BJ (cell line): ENCODE measurements at places on chromosomes 6 and 20. TPM values are rescaled to one million over a fixed set of nuclear protein-coding genes. Genes with fewer than 3 reads are reported as not detected.

GRCh38 chr6:77017537-77017936 is 445.8 kb downstream of the HTR1B start:
- DNase-seq = no peak

DNA sequence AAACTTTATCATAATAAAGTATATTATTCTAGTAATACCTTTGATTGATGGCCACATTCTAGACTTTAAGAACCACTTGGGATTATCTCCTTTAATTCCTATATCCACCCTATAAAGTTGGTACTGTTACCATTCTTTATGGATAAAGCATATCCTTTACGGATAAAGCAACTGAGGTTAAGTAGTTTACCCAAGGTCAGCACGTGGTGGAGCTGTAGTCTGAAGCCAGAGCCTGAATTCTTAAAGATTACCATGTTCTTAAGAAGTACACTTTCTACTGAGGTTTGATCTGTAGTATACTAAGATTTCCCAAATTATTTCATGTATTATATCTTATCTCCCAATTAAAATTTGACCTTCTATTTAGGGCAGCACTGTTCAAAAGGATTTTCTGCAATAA is 3.0 kb upstream of the NCOA7 start:
- DNase-seq = no peak

DNA sequence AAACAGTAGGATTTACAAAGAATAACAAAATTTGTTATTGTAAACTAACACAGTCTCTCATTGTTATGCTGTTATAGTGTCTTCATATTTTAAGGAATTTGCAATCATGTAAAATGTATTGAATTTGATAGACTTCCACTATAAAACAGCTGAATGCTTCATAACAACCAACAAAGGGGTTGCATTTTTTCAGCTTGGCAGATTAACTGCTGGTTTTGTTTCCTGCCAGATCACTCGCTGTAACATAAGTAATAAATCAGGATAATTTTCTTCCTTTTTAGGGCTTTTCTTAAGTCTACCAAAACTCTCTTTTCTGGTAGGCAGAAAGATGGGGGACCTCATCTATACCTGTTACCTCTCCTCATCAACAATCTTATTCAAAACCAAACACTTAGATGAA is 169.8 kb downstream of the SAMD5 start:
- no peak for DNase-seq

- DNase-seq = no peak
Observed at GRCh38 chr6:116512111-116512559, 696 bp downstream of the CALHM5 start.

GRCh38 chr6:34546551-34547321 is 9.4 kb downstream of the SPDEF start:
- no peak for DNase-seq

- DNase-seq = peak; percentile 47
Observed at GRCh38 chr20:32354592-32355416, 3.3 kb upstream of the ASXL1 start.

DNA sequence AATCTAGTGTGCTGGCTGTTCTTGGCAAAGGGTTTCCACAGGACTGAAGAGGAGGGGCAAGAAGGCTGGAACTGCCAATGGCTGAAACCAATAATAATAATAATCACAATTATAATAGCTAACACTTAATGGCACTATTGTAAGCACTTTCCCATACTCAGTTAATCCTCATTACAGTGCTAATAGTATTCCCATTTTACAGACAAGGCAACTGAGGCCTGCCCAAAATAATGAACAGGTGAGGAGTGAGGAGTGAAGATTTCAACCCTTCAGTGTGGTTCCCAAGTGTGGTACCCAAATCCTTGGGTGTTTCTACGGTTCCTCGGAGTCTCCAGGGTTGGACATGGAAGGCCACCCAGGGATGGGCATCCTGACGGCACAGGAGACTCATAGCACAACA is 69.9 kb downstream of the TRERF1 start:
- no peak for DNase-seq

GRCh38 chr6:84910906-84911607 is 146.7 kb upstream of the TBX18 start:
- DNase-seq = no peak

DNA sequence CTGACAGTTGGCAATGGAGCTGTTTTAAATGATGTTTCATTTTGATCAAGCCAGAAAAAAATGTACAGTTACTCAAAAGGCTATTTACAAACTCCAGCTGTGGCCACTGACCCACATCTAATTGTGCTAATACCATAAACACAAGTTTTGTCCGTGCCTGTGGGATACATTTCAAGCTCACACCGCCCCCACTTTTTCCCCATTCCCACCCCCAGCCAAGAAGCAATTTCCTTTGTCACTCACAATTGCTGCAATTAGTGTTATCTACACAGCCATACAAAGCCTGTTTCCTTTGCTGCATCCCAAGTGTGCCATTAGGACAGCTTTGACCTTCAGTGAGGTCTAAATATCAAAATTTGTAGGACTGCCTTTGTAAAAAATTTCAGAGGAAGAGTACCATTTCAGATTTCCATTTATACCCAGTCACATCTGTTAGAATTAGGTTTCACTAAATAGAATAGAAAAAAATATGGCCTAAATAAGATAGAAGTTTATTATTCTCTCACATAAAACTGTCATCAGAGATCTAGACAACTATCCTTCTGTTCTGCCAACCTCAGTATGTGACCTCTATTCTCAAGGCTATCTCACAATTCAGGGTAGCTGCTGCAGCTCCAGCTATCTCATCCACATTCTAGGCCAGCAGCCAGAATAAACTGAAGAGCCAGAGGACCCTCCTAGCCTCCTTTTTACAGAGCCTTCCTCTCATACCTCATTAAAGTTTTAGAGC is 202.6 kb downstream of the NFATC2 start:
- no peak for DNase-seq

DNA sequence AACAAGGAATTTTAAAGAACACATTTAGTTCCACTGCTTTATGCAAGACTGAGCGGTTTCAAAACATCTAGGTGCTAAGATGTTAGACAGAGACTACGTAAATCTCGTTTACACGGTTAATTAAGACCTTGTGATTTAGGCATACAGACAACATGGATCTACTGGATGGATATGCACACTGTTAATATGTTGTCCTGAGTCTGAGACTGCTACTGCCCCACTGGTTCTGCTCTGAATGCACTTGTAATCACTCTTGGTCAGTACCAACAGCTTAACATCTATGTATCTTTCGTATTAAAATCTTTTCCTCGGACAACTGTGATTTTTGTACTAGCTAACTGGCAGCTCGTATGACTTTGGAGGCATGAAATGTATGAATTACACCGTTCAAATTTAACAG is 3.1 kb downstream of the MAN1A1 start:
- no peak for DNase-seq

DNA sequence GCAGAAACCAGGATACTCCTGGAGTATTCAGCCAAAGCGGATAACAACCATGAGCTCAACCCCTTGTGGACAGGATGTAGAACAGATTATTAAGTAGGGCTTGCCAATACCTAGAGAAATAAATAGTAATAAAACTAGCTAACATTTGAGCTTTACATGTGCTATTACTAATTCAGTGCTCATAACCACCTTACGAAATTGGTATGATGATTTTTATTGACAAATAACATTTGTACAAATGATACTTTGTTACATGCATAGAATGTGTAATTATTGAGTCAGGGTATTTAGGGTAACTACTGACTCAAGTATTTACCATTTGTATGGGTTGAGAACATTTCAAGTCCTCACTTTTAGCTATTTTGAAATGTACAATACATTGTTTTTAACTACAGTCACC is 287.9 kb downstream of the CDC5L start:
- DNase-seq = no peak

GRCh38 chr20:25389858-25390537 is 637 bp downstream of the ABHD12 start:
- DNase-seq = no peak

GRCh38 chr6:167045828-167046580 is 46.8 kb downstream of the CEP43 start:
- DNase-seq = no peak

GRCh38 chr6:124868481-124868880 is 93.8 kb upstream of the RNF217 start:
- no peak for DNase-seq

GRCh38 chr6:157222201-157222981 is 100.9 kb downstream of the TMEM242 start:
- DNase-seq = no peak

DNA sequence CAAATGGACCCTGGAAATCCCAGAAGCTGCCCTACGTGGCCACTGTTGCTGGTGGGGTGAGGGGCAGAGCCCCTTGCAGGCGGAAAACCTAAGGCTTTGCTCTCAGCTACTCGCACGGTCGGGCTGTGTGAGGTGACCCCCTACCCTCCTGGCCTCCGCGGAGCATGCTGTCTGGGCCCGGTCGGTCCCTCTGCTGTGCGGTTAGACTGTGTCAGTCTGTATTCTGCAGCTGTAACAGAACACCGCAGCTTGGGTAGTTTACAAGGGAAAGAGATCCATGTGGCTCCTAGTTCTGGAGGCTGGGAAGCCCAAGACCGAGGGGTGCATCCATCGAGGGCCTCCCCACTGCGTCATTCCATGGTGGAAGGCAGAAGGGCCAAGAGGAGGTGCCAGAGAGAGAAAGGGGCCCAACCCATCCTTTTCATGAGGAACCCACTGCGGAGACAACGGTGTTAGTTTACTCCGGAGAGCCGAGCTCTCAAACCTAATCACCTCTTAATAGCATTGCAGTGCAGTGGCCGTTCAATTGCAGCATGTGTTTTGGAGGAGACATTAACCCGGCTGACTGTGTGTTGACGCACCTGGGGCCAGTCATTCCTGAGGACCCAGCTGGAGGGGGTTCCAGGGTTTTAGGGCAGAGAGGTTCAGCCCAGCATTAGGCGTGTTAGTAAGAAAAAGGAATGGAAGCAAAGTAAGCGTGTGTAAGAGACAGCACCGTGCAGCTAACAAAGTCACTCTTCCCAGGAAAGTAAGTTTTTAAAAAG is 18.3 kb downstream of the COL9A3 start:
- no peak for DNase-seq

- no peak for DNase-seq
Observed at GRCh38 chr20:43870484-43870883, 44.2 kb upstream of the TOX2 start.

GRCh38 chr20:11902285-11902697 is 15.4 kb upstream of the BTBD3 start:
- no peak for DNase-seq

- no peak for DNase-seq
Observed at GRCh38 chr6:44381739-44382138, 5.8 kb upstream of the CDC5L start.

DNA sequence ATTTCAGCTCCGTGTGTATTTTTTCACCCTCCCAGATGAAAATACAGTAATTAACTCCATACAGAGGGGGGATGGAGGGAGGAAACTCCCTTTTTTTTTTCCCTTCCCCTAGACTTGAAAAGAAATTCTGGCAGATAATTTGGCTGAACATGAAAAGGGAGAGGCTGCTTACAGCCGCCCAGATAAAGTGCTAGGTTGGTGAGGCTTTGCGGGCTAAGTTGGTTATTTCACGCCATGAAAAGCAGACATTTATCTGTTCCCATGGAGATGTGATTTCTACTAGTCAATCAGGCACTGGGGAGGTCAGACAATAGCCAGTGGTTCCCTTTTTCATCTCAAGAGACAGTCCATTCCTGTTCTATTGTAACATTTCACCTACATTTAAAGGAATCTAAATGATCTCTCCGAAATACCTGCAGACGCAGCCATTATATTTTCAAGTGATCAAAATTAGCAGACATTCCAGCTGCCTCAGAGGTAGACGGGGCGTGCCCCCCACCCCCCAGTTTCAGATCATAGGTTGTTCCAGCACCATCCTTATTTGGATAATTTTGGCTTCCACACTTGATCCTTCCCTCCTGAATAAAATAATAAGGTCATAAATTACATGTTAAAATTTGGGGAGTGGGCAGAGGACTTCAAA is 143.9 kb upstream of the ZNF217 start:
- no peak for DNase-seq

DNA sequence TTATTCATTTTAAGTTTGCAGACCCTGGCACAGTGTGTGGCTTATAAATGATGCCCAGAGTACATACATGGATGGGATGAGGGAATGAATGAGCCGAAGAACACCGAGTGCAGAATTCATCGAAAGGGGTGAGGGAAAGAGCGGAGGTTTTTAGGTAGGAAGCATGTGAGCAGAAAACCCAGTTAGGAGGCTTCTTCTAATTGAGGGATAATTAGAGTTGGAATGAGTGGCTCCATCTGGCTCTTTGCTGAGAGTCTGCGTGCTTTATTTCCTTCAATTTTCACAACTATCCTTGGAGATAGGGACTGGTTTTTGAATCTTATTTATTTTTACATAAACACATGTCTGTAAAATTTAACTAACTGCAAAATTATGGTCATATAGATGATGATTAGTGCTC is 150.7 kb downstream of the DOK5 start:
- DNase-seq = no peak

GRCh38 chr6:125656287-125656870 is 93.1 kb upstream of the HEY2 start:
- DNase-seq = no peak

- no peak for DNase-seq
Observed at GRCh38 chr20:35473684-35474083, 18.3 kb downstream of the CEP250 start.

DNA sequence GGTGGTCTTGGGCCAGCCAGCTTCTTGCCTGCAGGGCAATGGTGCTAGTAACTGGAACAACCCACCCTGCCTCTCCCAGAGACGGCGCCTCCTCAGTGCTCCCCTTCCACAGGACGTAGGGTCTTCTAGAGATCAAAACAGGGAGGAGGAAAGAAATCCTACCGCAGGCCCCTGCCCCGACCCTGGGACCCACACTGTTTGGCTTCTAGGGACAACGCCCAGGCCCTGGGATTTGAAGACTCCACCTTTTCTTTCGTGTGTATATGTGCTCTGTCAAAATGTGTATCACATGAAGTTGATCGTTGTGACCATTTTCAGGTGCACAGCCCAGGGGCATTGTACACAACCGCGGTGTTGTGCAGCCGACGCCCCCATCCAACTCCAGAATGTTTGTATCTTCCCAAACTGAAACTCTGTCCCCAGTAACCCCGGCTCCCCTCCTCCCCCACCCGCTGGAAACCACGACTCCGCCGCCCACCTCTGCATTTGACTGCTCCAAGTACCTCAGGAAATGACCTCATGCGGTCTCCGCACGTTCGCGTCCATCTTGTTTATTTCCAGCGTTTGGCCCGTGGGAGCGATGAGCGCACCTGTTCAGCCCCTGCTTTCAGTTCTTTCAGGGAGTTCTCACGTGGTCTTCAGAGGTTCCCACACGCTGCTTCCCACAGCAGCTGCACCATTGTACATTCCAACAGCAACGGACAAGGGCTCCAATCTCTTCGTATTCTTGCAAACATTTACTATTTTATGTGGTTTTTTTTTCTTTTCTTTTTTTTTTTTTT is 3.4 kb upstream of the BHLHE23 start:
- no peak for DNase-seq

The ZC3H12D gene
- polyA plus RNA-seq = 0.02 and 0.04 TPM in 2 replicates

The TSHZ2 gene
- not detected in 2 replicates for polyA plus RNA-seq

The OR12D1 gene
- polyA plus RNA-seq = not detected in 2 replicates

The DEFB123 gene
- not detected in 2 replicates for polyA plus RNA-seq

The MBOAT1 gene
- 2.7 and 3.0 TPM in 2 replicates for polyA plus RNA-seq

The CEP250 gene
- 6.6 and 7.9 TPM in 2 replicates for polyA plus RNA-seq

The YWHAB gene
- polyA plus RNA-seq = 60.5 and 114 TPM in 2 replicates

The DNAH8 gene
- polyA plus RNA-seq = not detected in 2 replicates

The NHLRC1 gene
- polyA plus RNA-seq = 1.1 and 1.7 TPM in 2 replicates
